ENCODE measurements at places on chromosomes 2 and 18.

- DNase-seq, result no peak
These were observed 28.3 kb upstream of the FZD7 start for GRCh38 chr2:202005272-202005887.

- no peak for DNase-seq
These were observed 23.2 kb upstream of the KDM3A start for GRCh38 chr2:86417961-86418360.

DNA sequence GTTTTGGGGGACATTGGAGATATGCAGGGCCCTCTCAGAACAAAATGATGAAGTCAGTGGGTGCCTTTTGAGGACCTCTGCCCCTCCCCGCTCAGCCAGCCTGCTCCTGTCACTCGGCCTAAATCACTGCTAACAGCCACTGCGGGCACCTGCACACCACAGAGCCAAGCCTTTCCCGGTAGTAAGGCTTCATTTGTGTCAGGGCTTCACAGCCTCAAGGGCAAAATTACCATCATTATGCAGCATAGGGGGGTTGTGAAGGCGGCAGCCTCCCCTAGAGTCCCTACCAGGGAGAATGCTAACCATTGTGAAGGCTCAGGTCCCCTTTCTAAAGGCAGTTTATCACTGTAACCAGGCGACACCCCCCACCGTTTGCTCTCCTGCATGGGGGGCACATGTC lies 519.8 kb upstream of the MYT1L start:
- no peak for DNase-seq

- DNase-seq, result no peak
These were observed 508.9 kb downstream of the FBXO15 start for GRCh38 chr18:73638709-73639108.

- no peak for DNase-seq
These were observed 21.9 kb upstream of the USP14 start for GRCh38 chr18:136433-136832.

GRCh38 chr2:9808334-9809063 lies 34.8 kb upstream of the TAF1B start:
- DNase-seq, result no peak
